ENCODE measurements at places on chromosomes 11 and 22.

DNA sequence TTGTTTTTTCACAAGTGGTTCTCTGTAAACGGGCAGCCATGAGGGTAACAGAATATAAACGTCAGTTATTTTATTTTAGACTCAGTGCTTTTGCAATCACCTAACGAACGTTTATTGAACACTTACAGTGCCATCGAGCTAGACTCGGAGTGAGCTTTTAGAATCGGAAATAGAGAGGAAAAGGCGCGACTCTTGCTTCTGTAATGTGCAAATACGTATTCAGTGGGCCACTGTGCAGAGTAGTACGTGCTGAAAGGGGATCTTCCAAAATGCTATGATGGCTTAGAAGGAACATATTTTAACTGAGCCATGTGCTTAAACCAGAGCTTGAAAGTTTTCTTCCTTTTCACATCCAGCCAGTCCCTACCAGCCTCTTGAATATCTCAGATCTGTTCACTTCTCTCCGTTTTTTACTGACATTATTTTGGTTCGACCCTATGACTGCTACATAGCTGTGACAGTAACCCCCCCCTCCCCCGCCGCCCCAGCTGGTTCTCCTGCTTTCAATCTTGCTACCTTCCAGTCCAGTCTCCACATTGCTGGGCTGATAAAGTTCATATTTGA lies 468 bp downstream of the DDIAS start:
- peak; percentile 27 for DNase-seq

DNA sequence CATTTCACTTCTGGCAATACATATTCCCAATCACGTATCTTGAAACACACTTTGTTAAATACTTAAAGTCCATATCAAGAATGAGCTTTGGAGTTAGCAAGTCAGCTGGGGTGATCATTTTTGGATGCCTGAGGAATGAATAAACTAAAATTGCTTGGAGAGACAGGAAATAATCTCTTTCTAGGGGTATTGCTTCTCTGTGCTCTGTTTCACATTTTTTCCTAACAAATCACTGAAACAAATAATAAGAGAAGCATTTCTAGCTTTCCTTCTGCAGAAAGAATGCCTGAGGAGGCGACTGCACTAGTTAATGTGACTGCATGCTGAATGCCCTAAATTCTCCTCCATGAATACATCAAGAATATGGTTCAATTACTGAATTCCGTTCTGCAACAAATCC lies 541.4 kb upstream of the CCDC90B start:
- DNase-seq, result no peak

DNA sequence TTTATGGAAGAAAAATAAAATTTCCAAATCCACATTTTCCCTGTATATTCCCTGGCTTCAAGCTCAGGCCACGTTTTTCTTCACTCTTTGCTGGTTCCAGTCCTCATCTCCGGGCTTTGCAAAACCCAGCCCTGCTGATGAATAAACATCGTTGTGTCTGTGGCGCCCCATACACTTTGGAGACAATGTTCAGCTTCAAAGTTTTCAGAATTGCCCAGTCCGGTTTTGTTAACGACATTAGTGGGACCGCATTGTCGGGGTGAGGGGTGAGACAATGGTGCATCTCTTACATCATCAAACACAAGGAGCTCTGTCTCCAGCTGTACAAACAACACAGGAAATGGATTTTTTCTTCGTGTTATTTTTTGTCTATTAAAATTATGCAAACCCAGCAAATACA lies 53.4 kb upstream of the HTATIP2 start:
- no peak for DNase-seq

GRCh38 chr11:47348859-47349258 lies 3.6 kb downstream of the MYBPC3 start:
- peak; percentile 80 for DNase-seq

DNA sequence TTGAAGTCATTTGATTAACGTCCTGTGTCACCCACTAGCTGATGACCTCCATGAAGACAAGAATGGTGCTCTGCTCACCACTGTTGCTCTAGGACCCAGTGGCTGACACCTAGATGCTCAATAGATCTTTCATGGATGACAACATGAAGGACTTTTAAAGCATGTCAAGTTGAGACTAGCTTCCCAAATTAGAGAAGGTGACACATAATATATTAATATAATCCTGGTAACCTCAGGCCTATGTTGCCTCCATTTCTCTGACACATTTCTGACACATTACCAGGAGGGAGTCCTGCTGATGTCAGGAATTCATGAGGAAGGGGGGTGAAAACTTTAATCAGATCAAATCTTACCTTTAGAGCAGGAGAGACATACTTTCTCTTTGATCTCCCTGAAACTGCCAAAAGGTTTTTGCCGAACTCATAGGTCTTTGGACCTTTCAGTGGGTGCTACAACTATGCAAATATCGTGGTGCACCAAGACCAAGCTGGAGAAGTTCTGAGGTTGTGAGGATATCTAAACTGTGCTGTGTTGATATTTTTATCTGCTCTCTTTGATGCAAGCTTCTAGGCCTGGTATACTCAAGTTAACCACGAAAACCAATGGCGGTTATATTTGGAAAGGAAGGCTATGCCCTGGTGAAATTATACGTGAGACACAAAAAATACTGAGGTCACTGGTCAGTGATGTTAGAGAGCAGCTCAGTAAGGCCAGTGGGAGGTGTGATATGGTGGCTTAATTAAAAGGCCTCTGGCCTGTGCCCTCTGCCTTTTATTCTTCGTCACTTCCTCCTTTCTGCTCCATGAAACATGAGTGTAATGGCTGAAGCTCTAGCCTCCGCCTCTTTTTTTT lies 13.2 kb upstream of the AMPD3 start:
- DNase-seq, result peak; percentile 80
